Activated CD8-positive, alpha-beta memory T cell treated with anti-CD3 and anti-CD28 coated beads, Interleukin-2, amount 50 U/mL, for 48 hours (primary cell): ENCODE measurements at places on chromosomes 6 and 20.

DNA sequence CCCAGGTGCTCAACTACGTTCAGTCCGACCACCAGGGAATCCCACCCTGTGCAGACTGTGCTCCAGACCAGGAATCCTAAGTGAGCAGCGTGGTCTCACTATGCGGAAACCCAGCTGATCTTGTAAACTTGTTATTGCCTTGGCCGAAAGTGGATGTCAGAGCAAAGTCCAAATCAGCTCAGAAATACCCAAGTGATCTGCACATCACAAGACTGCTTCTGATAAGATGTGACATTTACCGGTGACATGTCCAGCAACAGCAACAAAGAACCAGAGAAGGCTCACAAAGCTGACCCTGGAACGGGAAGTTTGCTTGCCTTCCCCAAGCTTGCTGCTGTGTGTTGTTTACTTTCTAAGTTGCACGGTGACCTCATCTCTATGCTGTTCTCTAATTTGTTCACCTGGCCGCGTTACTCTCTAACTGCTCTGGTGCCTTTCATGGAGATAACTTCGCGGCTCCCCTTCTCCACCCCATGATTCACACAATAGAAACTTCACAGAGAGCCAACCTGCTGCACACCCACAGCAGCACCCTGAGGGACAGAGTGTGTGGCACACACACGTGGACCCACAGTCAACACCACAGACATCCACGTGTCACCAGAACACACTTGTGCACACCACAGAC, 1.7 kb downstream of the BNIP5 start:
- DNase-seq, result no peak

DNA sequence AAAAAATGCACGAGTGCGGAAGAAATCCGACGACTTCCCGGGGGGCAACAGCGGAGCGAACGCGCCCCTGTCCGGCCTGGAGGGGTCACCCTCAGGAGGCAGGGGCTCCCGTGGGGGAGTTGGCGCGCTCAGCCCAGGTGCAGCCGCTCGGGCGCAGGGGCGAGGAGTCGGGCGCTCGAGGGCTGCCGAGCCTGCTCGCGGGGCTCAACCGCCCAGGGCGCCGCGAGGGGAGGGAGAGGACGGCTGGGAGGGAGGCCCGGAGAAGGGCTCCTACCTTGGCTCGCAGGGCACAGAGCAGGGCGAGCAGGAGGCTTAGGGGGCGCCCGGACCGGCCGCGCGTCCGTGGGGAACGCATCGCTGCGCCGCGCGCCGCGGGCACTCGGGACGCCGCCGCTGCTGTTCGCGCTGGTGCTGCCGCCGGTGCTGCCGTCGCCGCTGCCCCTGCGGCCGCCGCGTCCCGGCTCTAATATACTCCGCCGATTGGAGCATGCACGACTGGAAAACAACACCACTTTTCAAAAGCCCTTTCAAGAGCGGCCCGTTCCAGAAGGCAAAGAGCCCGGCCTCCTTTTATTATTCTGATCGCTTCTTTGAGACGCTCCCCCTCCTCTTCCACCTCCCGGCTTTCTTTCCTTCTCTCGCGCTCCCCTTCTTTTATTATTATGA, 490 bp downstream of the JAG1 start:
- peak; percentile 64 for DNase-seq

GRCh38 chr6:166998256-166999144, 697 bp upstream of the CEP43 start:
- DNase-seq, result peak; percentile 74

DNA sequence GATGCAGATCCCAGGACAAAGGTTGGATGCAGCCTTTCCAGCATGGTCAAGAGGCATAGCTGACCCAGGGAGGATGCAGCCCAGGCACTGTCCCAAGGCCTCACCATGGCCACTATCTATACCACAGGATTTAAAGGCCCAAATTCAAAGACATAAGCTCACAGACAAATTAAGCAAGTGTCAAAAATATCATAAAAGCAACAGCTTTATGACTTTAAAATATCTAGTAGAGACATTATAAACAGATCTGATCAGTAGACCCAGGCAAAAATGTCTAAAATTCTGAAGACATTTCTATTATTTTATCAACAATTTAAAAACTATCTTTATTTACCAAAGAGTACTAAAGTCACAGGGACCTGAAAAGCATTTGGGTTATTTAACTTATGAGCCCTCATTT, 373.5 kb downstream of the CDC5L start:
- no peak for DNase-seq

- no peak for DNase-seq
Measured at GRCh38 chr20:43389211-43389610, 68.5 kb upstream of the SRSF6 start.

DNA sequence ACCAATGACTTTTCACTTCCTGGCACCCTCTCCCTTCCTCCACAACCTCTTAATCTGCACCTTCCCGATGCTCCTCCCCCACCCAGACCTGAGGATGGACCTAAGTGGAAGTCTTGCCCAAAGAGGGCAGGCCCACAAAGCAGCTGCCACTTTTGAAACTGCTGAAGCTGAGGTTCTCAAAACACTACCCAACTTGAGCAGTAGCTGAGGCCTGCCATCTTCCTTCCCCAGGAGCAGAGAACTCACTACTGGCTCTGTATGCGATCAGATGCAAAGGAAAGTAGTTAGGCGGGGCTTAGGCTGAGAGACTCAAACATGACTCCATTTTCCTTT, 1.5 kb downstream of the HM13 start:
- DNase-seq, result no peak

DNA sequence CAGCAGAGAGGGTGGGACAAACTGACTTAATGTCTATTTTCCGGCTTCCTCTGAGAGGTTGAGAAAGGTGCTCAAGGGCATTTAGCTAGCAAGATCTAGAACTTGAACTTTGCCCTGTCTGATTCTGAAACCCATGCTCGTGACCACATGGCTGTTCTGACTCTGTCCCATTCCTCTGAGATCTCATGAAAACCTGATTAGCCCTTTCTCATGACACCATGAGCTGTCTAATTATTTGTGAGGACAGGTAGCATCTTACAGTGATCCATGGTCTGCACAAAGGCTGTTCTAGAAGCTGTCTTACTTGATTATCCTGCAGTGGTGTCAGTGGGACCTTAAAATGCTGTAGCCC, 89.6 kb upstream of the TOX2 start:
- no peak for DNase-seq

DNA sequence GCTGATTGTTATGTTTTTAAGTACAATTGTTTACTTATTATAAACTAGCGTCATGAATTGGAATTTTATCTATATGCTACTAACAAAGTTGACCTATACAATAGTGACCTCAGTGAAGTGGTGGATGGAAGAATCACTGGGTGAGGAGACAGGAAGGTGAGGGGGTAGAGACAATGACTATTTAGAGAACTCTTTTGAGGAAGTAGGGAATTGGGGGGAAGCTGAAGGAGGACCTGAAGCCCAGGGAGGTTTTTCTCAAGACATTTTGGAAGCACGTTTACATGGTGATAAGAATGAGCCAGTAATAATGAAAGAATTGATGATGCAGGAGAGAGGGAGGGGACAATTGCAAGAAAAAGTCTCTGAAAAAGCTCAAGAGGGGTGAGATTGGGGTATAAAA, 96.4 kb downstream of the RPS12 start:
- no peak for DNase-seq

GRCh38 chr6:163398815-163399214, 15.7 kb upstream of the QKI start:
- DNase-seq, result no peak

- no peak for DNase-seq
Measured at GRCh38 chr6:75150685-75151412, 55.0 kb downstream of the COL12A1 start.

DNA sequence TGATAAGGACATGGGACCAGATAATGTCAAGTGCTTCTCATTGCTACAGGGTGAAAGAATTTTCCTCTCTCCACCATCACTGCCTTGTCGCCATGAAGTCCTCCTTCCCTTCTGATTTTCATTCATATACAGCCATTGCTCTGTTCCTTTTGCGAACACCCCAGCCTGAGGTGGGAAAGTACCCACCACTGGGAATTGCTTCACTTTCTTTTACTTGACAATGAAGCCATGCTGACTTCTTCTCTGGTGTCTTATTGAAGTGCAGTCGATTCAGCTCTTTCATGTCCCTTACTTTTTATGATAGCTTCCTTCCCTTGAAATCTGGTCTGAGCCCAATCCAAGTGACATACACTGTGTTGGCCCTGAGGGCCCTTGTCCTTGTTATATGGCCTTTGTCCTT, 16.2 kb downstream of the DAAM2 start:
- no peak for DNase-seq

DNA sequence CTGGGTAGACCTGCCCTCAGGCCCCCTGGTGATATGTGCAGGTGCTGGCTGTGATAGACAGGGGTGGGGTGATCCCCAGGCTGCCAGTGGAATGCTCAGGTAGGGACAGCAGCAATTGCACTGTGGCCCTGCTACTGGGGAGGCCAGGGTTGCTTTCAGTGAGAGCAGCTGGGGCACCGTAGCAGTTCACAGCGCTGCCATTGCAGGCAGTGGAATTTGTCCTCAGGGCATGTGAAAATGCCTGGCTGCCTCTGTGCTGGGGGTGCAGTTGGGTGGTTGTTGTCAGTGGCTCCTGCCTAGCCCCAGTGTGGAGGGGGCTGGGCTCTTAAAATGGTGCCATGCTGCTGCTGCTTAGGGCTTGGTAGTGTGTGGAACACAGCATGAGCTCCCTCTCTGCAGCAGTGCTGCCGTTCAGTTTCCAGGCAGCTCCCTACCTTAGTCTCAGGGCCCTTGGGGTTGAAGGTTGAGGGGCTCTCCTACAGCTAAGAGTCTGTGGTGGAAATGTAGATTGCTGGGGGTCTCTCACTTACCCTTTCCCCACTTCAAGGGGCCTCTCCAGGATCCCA, 23.6 kb downstream of the GJA10 start:
- no peak for DNase-seq

DNA sequence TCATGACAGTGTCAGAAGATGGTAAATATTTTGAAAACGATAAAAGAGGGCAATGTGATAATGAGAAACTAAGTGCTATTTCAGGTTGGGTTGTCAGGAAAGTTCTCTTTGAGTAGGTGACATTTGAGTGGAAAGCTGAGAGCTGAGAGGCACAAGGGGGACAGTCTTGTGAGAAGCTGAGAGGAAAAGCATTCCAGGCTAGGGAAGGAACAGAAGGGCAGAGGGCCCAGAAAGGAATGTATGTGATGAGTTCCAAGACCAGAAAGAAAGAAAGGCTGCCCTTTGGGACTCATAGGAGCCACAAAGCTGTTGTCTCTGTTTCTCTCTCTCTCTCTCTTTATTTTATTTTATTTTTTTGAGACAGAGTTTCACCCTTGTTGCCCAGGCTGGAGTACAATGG, 7.6 kb upstream of the RNF182 start:
- DNase-seq, result no peak

DNA sequence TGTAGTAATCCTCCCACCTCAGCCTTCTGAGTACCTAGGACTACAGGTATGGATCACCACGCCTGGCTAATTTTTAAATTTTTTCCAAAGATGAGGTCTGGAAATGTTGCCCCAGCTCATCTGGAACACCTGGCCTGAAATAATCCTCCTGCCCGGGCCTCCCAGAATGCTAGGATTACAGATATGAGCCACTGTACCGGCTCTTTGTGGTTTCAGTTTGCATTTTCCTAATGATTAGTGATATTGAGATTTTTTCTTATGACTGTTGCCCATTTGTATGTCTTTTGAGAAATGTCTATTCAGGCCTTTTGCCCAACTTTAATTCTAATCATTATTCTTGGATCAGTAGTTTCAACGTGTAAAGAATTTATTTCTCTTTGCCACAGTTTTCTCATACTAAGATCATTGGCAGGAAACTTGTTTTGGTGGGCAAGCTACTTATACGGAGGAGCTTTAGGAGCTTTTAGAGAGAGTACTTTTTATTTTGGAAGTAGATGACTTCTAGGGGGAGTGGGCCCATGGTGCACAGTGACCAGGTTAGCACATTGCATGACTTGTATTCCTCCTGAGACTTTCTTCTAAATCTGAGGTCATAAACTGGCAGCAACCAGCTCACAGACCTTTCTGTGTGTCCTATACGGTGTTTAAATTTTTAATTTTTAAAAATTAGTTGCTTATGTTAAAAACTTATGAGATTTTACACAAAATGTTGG, 62.3 kb downstream of the STK4 start:
- no peak for DNase-seq

DNA sequence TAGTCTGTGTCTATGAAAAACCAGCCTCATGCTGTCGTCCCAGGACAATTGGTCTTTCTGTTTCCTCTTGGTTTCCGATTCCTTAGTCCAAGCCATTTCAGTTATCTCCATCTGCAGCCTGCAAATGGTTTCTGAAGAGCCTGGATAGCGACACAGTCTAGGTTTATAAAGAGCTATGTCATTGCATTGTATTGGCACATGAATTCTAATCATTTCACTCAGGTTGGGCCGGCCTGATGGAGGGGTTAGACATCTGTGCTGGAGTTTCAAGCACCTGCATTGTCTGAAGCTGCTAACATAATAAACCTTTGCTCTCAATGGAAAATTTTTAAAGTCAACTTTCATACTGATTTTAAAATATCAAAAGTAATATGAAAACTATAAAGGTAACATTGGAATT, 232.6 kb upstream of the MAP3K7 start:
- DNase-seq, result no peak
